ENCODE measurements at places on chromosomes 4 and X.
A peak's percentile ranks its signal among the peaks of the same experiment; 100 is the strongest.

GRCh38 chrX:39669668-39670067, 428.1 kb downstream of the BCOR start:
- DNase-seq: no peak

GRCh38 chrX:100642290-100642689, 1.7 kb upstream of the SRPX2 start:
- no peak for DNase-seq

GRCh38 chr4:58962424-58962823, 1852.2 kb upstream of the IGFBP7 start:
- no peak for DNase-seq

GRCh38 chr4:16503421-16504100, 277.3 kb upstream of the TAPT1 start:
- DNase-seq: no peak

GRCh38 chr4:73944061-73944875, 37.6 kb downstream of the PF4 start:
- peak; percentile 29 for DNase-seq

GRCh38 chr4:79609817-79610216, 201.8 kb upstream of the GK2 start:
- DNase-seq: no peak

DNA sequence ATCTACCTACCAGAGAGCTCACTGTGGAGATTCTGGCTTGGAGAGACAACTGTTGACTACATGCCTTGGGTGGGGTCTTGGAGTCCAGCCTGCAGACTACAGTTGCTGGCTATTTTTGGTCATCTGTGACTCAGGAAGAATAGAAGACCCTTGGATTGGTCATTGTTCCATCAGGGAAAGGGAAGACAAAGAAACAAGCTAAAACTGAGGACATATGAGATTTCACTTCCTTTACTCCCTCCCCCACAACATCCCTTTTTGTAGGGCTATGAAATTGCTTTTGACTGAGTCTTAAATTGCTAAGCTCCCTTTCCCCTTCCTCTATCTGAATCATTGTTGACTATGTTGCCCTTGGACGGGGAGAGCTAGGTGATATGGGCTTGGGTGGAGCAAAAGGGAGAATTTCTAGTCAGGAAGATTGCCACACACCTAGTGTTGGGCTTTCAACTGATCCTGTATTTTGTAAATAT, 11.7 kb downstream of the MSN start:
- no peak for DNase-seq

- DNase-seq: peak; percentile 25
These were observed 182.7 kb downstream of the KDR start for GRCh38 chr4:54942721-54943120.

GRCh38 chr4:94486372-94486801, 34.6 kb downstream of the PDLIM5 start:
- peak; percentile 36 for DNase-seq

DNA sequence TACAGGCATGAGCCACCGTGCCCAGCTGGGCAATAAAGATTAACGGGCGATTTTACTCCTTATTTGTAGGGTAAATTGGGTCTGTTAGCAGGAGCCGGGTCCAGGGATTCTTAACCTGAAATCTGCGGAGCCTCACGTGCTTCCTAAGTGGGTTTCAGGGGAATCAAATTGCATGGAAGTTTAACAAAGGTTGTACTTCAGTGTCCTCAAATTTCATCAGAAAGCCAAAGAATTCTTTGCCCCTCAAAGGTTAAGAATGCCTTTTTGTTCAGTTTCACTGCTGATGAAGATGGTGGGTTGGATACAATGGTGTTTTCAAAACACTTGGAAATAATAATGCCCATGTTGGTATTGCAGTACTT, 67.9 kb downstream of the AFF1 start:
- DNase-seq: no peak

DNA sequence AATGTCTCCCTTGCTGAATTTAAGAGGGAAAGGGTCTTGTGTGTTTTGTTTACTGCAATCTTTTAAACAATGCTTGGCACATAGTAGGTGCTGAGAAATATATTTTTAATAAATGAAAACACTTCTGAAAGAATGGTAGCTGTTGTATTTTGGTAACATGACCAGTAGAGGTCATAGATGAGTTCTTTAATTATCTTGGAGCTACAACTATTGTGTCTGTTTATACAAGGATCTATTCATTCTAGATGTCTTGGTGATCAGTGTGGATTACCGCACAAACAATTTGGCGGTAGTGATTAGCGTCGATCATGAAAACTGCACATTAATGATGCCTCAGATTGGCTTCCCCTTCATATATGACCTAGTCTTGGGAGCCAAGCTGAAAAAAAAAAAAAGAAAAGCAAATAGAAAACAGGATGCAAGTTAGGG, 21.4 kb upstream of the SCRG1 start:
- DNase-seq: peak; percentile 69

GRCh38 chrX:314049-314448, 4.5 kb downstream of the GTPBP6 start:
- DNase-seq: no peak

DNA sequence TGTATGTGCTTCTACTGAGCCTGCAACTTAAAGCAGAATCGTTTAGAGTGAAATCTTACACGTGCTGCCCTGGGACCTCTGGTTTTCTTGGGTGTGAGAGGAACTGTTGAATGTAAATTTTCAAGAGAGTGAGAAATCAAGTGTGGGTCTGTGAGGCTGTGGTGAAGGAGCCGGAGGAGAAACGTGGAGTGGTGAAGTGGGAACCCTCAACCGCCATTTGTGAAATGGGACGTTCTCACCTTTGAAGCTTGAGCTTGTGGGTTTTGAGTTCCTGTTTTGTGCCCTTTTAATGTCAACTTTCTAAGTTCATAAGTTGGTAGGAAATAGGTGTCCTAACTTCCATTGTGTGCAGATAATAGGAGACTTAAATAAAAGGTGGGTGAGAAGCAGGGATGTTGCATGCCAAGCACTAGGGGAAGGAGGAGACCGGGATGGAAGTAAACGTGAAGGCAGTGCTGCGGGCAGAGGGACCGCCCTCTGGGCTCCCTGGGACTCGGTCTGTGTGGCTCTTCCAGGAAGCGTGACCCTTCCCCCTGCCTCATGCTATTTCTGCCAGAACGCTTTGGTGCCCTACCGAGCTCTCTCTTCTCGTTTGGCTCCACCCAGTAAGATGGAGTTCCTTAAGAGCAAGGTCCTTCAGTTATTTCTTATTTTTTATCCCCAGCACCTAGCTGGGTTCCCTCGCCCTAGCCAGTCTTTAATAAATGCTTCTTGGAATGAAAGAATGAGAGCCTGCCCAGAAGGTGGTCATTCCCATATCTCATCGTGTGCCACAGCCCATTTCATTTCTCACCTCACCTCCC, 56.0 kb downstream of the TMEM131L start:
- DNase-seq: no peak

GRCh38 chrX:101290957-101291603, at the start of gene TAF7L:
Gene TAF7L (minus strand): TSS chrX:101291334. CDS start chrX:101287543, 3,791 bp downstream.
- no peak for DNase-seq

- DNase-seq: no peak
These were observed 43.6 kb downstream of the GUCY1B1 start for GRCh38 chr4:155802190-155802959.

GRCh38 chr4:148055844-148056243, 324.0 kb downstream of the ARHGAP10 start:
- DNase-seq: no peak

GRCh38 chrX:34371754-34372153, 239.6 kb upstream of the FAM47A start:
- no peak for DNase-seq

- no peak for DNase-seq
These were observed 35.8 kb downstream of the RHOH start for GRCh38 chr4:40232610-40233009.

DNA sequence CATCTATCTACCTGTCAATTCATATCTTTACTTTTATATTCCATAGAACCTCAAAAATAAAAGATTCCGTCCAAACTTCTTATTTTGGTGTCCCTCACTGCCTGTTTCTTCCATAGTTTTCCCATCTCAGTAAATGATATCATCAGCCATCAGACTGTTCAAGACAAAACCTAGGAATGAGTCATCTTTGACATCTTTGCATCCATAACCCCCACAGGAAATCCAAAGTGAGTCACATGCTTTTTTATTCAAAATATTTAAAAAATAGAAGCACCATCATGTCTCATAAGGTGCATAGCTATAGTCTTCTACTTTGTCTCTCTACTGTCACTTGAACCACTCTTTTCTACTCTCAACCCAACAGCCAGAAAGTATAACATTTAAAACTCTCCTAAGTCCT, 29.9 kb upstream of the CXXC4 start:
- DNase-seq: no peak

DNA sequence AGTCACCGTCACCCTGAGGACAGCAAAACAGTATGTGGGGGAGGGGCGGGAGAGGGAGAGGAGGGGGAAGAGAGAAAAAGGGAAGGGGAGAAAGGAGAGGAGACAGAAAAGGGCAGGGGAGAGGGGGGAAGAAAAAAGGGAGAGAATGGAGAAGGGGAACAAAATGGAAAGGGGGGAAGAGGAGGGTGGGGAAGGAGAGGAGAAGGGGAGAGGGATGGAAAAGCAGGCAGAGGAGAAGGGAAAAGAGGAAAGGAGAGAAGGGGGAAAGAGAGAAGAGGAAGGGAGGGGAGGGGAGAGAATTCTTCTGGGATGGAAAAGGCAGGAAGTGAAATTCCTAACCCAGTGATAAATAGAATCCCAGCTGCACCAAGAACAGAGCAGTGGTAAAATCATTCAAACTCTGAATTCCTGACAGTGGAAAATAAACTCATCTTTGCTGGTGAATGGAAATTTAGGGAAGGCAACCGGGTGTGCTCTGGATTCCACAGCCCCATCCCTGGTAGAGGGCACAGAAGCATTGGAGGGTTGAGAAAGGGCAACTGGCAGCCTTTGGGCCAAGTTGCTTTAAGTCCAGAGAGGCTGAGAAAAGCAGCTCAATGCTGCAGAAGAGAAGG, 244.2 kb downstream of the BCOR start:
- DNase-seq: no peak
